ENCODE measurements at places on chromosomes 6 and 20. TPM values are rescaled to one million over a fixed set of nuclear protein-coding genes. Genes with fewer than 3 reads are reported as not detected.

Gene BMP2
- 1.6 TPM for polyA plus RNA-seq

Gene NKAPL
- 0.52 TPM for polyA plus RNA-seq

- DNase-seq = no peak
These were observed 9.8 kb downstream of the KIF3B start for GRCh38 chr20:32287231-32287638.

Gene SRMS
- not detected for polyA plus RNA-seq

Gene CLDN20
- not detected for polyA plus RNA-seq

DNA sequence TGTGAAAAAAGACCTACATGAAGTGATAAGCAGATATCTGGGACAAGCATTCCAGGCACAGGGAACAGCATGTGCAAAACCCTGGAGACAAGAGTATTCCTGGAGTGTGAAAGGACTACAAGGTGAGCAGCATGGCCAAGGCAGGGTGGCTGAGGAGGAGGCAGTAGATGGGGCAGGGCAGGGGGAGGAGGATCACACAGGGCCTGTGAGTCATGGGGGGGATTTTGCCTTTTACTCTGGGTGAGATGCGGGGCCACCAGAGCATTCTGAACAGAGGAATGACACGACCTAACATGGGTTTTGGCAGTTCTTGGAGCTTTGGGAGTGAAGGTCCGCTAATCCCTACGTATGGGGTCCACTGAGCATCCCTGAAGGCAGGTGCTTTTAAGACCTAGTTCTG lies 69.8 kb upstream of the CCN6 start:
- no peak for DNase-seq
